ENCODE measurements at places on chromosomes 5 and 9. TPM values are rescaled to one million over a fixed set of nuclear protein-coding genes. Genes with fewer than 3 reads are reported as not detected.

ZFP37 gene
- total RNA-seq = 1.3 TPM

HAVCR2 gene
- 0.38 TPM for total RNA-seq

WDR38 gene
- total RNA-seq = not detected

C5 gene
- 14.2 TPM for total RNA-seq

DENND1A gene
- 11.8 TPM for total RNA-seq

TBCA gene
- 288 TPM for total RNA-seq
